ENCODE measurements at places on chromosomes 3 and 15.

GRCh38 chr15:46778876-46779275 is 938.4 kb upstream of the SEMA6D start:
- no peak for DNase-seq

DNA sequence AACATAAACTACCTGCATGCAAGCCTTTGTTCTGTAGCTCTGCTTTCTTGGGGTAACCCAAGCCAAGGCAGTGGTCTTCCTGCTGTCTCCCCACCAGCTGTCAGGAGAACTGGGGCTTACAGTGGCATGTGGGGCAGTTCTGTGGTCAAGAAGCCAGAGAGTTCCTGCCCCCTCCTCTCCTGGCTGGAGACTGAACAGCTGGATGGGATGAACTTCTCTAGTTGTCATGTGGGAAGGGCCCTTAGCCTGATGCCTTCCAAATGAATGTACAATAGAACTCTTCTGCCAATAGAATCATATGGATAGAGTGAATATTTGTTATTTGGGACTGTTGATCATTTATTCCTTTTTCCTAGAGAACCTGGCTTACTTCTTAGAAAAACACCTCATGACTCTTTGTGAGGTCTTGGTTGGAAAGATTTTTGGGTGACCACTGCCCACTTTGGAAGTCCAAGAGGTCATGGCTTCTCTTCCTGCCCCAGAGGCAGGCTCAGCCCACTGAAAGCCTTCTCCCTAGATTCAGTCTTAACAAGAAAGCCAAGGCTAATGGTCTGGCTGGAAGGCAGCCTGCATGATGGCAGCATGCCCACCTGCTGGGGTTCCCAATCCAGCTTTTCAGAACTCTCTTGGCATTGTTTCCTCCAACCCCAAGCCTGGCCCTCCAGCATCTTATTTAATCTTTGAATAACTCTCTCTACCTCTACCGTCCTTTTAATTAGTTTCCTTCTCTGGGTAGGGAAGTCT is 462.9 kb upstream of the PROK2 start:
- DNase-seq = no peak

- peak; percentile 50 for DNase-seq
Observed at GRCh38 chr15:63504979-63505841, 817 bp downstream of the USP3 start.

DNA sequence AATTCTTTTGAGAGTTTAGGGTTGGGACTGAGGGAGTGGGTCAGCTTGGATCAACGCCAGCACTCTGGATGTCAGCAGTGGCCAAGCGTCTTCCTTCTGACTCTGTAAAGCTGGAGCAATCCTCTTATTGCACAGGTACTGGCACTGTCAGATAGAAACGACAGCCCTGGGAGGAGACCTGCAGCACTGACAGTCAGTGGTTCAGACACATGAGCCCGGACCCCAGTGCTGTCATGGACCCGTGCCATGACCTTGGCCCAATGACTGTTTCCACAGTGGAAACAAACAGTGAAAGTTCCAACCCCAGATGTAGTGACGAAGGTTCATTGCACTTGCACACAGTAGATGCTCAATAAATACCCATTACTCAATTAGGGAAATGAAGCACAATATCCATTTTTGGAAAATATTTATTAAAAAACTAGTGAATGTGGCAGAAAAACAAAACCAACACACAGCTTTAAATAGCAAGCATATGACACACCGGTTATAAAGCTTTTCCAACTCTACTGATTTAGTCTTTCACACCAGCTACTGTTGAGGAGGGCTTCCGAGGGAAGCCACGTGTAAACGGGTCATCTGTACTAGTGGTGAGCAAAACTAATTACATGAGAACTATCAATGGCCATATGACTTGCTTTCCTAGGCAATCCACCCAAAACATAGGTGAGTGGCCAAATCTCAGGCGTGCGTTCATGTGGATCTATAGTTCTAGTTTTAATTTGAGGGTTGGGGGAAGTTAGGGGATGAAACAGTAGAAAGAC is 22.1 kb downstream of the SIAH2 start:
- no peak for DNase-seq

- no peak for DNase-seq
Observed at GRCh38 chr3:105915524-105915923, 46.7 kb upstream of the CBLB start.

DNA sequence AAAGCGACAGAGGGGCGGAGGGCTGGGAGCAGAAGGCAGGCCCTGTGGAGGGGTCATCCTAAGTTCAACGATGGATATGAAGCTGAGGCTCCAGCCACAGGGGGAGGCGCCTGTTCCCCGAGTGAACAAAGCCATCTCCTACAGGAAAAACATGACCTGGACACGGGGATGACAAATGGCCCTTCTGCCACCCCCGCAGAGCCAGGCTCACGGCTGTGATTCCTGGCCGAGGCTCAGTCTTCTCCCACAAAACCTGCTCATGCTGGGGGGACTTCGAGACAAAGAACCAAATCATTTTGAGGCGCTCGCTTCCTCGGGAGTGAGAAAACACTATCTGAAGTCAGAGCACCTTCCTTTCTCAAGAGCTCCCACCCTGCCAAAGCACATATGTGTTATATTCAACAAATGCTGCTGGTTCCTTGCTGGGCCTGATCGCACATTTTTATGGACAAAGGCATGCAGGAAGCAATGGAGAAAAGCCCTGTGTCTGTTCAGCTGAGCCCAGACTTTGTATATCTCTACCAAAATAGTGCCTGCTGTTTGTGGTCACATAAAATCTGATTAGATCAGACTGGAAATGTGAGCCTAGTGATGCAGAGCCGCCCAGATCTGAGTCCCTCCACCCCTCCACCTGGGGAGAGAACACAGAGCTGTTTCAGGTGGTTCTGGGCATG is 5.6 kb downstream of the RBP1 start:
- peak; percentile 92 for DNase-seq

DNA sequence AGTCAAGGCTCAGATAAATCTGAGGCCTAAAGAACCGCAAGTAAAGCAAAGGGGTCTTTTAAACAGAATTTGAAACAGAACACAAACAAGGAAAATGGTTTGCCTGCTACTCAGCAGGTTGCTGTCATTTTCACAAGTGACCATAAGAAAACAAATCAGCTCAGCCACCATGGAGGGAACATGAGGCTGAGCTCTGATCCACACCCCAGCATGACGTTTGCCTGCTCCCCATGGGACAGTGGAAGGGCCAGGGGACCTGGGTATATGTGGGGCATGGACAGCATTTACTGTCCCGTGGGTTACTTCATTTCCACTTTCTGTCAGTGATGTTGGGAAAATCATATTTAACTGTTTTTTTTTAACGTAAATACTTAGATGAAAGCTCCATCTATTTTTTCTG is 371.2 kb downstream of the LRTM1 start:
- no peak for DNase-seq
